Breast epithelium (tissue), 4 donors: ENCODE measurements at places on chromosomes 1 and 21. TPM values are rescaled to one million over a fixed set of nuclear protein-coding genes. Genes with fewer than 3 reads are reported as not detected.
A peak's percentile ranks its signal among the peaks of the same experiment; 100 is the strongest.

- H3K4me3 ChIP-seq, result no peak overlapping the region
- H3K36me3 ChIP-seq, result no peaks in the 10 kb centered on the region
- H3K27ac ChIP-seq, result no peak overlapping the region
- H3K27me3 ChIP-seq, result no peaks in the 10 kb centered on the region
- no peak for DNase-seq
These were observed 104.4 kb upstream of the TIAM1 start for GRCh38 chr21:31448496-31448895.

- H3K4me1 ChIP-seq, result no peaks in the 10 kb centered on the region
- DNase-seq, result no peak
- H3K4me3 ChIP-seq, result no peak overlapping the region
- H3K27ac ChIP-seq, result no peak overlapping the region
- H3K36me3 ChIP-seq, result no peaks in the 10 kb centered on the region
- H3K27me3 ChIP-seq, result no peaks in the 10 kb centered on the region
These were observed 131.5 kb downstream of the PLPP3 start for GRCh38 chr1:56447823-56448222.

DNA sequence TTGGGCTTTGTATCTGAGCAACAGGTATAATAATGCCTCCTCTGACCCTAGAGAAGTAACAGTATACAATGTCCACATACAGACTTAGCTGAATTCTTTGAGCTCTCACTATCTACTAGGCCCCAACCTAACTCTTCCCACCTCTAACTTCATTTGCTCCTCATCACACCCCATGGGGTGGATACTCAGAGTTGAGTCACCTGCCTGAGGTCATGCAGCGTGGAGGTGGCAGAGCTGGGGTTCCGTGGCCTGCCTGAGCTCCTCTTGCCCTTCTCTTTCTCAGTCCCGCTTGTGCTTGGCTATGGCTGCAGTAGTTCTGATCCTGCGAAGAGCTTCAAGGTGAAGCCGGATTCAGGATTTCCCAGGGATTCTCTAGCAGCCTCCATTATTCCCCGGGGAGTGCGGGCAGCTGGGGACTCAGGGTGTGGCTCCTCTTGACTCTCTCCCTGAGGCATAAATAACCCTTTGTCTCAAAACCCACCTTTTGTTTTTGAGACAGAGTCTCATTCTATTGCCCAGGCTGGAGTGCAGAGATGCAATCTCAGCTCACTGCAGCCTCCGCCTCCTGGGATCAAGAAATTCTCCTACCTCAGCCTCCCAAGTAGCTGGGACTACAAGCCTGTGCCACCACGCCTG lies 29.9 kb upstream of the ACTL8 start:
- no peaks in the 10 kb centered on the region for H3K36me3 ChIP-seq
- no peaks in the 10 kb centered on the region for H3K4me1 ChIP-seq
- no peak for DNase-seq

DNA sequence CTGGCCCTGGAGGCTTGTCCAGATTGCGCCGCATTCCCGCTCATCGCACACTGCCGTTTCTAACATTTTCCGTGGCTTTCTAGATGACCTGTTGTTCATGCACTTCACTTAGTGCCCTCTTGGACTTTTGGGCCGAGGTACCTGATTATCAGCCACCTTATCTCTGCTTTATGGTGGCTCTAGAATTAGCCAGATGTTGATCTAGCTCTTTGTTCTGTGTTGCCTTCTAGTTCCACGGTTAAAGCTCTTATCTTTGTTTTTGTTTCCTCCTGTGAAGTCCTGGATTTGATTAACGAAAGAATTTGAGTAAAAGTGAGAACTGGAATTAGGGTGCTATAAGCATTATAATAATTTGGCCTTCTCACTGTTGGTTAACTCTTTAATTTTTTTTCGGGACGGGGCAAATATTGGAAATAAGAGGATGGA lies 945 bp downstream of the RNPEP start:
- DNase-seq, result no peak
- H3K36me3 ChIP-seq, result no peaks in the 10 kb centered on the region
- no peaks in the 10 kb centered on the region for H3K4me1 ChIP-seq
- peak overlapping the region; percentile 95 for H3K4me3 ChIP-seq
- H3K27ac ChIP-seq, result peak overlapping the region; percentile 93

DNA sequence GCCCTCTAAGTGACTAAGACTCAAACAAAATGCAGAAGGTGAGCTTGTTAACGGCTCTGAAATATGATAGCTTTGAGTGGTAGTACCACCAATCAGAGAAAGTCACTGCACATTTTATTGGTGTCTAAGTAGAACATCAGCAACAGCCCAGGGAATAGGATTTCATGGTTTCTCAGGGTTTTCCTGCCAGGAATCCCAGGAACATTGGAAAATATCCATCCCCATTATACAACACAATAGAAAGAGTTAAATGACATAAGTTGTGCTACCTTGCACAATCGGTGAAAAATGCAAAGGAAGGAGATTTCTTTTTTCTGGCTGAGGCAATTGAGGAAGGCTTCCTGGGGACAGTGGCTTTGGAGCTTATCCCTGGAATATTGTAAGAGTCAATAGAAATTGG lies 283.1 kb downstream of the HLX start:
- no peak overlapping the region for H3K27ac ChIP-seq
- H3K4me3 ChIP-seq, result no peak overlapping the region
- H3K27me3 ChIP-seq, result no peaks in the 10 kb centered on the region
- no peaks in the 10 kb centered on the region for H3K4me1 ChIP-seq

DNA sequence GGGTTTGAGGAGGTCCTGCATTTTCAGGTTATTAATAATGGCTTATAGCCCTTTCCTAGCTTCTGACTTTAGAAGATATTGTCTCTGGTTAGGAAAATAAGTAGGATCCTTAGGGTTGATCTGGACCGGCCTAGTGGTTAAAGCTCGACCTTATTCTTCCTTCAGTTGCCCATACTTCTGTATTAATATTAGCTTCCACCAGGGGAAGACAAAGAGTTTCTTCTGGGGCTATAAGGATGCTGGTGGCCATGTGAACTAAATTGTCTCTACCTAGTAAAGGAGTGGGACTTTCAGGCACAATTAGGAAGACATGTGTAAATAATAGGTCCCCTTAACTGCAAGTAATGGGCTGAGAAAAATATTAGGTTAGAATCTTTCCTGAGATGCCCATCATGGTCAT lies 20.6 kb upstream of the FCGR2A start:
- no peaks in the 10 kb centered on the region for H3K4me1 ChIP-seq
- no peak overlapping the region for H3K27ac ChIP-seq
- no peak for DNase-seq
- H3K4me3 ChIP-seq, result no peak overlapping the region
- no peaks in the 10 kb centered on the region for H3K36me3 ChIP-seq

DNA sequence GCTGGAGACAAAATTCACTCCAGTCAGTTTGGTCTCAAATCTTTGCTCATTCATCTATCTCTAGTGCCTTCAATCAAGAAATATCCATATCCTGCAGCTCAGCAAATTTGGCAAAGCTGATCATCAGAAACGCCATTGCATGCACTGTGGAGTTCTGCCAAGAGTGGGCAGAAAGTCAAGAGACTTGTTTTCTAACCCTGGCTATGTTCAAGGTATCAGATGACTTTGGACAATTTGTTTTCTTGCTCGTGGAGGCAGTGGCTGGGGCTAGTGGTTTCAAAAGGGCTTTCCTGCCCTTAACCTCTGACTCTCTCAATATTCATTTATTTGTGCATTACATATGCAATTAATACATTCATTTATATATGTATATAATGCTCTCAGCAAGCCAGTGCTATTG lies 12.8 kb upstream of the LRRC52 start:
- H3K4me3 ChIP-seq, result no peak overlapping the region
- no peak for DNase-seq
- no peaks in the 10 kb centered on the region for H3K4me1 ChIP-seq
- H3K36me3 ChIP-seq, result no peaks in the 10 kb centered on the region

Gene MMEL1
- 12.7 TPM for total RNA-seq

Gene SPRR2F
- total RNA-seq, result not detected

Gene GJA8
- not detected for total RNA-seq
